Esophagus muscularis mucosa (tissue), 4 donors: ENCODE measurements at places on chromosomes 12 and 14. TPM values are rescaled to one million over a fixed set of nuclear protein-coding genes. Genes with fewer than 3 reads are reported as not detected.

DNA sequence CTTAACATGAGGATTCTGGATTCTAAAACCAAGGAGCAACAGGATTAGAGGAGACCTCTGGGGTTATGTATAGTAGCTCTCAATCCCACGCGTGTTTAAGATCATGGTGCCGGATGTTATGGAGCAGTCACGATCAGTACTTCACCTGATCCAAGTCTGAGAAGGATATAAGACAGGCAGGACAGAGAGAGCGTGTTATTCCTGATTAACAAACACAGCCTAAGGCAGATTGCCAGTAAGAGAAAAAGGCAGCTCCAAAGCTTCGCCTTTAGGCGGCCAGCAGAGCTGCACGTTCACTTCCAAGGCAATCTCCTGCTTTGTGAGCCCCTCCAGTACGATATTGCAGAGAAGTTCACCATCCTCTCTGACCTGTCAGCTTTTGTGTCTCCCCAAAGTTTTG is 5.5 kb downstream of the SETD3 start:
- no peaks in the 10 kb centered on the region for H3K27me3 ChIP-seq
- peaks cover 44% of the 10 kb centered on the region for H3K4me1 ChIP-seq
- peak overlapping the region; percentile 34 for H3K27ac ChIP-seq
- no peak overlapping the region for H3K4me3 ChIP-seq
- H3K36me3 ChIP-seq = no peaks in the 10 kb centered on the region

DNA sequence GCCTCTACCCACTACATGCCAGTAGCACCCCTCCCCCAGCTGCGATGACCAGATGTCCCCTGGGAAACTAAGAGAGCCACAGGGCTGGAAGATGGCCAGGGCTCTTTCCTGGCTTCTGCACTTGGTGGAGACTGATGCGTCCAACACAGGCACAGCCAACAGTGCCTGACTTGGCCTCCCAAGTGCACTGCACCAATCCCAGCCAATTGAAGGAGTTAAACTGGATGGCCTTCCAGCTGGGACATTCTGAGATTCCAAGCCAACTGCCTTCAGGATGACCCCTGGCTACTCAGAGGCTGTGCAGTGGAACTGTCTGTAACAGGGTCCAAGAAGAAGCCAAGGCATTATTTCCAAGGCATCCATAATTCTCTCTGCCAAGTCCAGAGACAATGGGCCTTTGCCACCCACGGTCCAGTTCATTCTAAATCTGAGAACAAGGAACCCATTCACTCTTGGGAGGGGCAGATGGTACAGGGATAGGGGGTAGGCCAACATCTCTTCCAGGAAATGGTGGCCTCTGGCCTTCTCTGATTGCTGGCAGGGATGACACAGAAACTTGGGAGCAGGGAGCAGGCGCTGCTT is 35.2 kb downstream of the PRIMA1 start:
- no peaks in the 10 kb centered on the region for H3K36me3 ChIP-seq
- peaks cover 50% of the 10 kb centered on the region for H3K4me1 ChIP-seq
- DNase-seq = no peak
- H3K4me3 ChIP-seq = no peak overlapping the region
- H3K27me3 ChIP-seq = no peaks in the 10 kb centered on the region
- peak overlapping the region; percentile 49 for H3K27ac ChIP-seq

- H3K4me3 ChIP-seq = no peak overlapping the region
- no peak overlapping the region for H3K27ac ChIP-seq
- H3K27me3 ChIP-seq = no peaks in the 10 kb centered on the region
- H3K4me1 ChIP-seq = no peaks in the 10 kb centered on the region
- DNase-seq = no peak
Observed at GRCh38 chr12:108928695-108929094, 48.8 kb downstream of the DAO start.

DNA sequence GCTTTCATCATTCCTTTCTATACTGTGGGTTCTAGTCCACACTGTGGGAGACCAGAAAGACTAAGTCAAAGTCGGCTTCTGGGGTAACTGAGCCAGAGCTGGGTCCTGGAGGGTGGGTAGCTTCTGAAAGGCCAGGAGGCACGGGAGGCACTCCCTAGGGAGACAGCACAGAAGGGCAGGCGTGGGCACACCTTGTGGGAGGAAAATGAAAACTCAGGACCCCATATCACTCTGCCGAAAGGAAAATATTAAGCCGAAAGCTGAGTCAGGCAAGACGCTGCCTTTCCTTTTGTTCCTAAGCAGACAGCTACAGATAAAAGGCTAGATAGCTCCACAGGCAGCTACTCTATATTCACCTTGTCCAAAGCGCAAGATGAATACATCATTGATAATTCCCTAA is 20.7 kb downstream of the ANO2 start:
- H3K4me1 ChIP-seq = no peaks in the 10 kb centered on the region
- H3K36me3 ChIP-seq = no peaks in the 10 kb centered on the region
- H3K27ac ChIP-seq = no peak overlapping the region
- DNase-seq = no peak

DNA sequence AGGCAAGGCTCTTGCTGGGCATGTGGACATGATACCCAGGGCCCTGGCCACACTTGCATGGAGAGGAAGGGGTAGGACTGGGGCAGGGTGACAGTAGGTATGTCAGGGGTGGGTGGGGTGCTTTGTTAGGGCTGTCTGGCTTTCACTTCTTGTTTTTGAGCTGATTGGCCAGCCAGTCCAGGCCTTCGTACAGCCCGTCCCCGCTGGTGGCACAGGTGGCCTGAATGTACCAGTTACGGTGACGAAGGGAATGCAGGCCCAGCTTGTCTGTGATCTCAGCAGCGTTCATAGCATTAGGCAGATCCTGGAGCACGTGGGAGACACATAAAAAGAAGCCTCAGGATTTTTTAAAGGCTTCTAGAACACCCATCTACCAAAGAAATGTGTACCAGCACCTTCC is 13.5 kb upstream of the FKBP11 start:
- no peak overlapping the region for H3K4me3 ChIP-seq
- H3K27ac ChIP-seq = no peak overlapping the region
- no peaks in the 10 kb centered on the region for H3K4me1 ChIP-seq
- DNase-seq = no peak
- H3K36me3 ChIP-seq = peaks cover 84% of the 10 kb centered on the region

- no peak for DNase-seq
- no peak overlapping the region for H3K4me3 ChIP-seq
- H3K4me1 ChIP-seq = no peaks in the 10 kb centered on the region
- no peaks in the 10 kb centered on the region for H3K36me3 ChIP-seq
- H3K27ac ChIP-seq = no peak overlapping the region
Observed at GRCh38 chr12:47391566-47391965, 311.8 kb upstream of the AMIGO2 start.

DNA sequence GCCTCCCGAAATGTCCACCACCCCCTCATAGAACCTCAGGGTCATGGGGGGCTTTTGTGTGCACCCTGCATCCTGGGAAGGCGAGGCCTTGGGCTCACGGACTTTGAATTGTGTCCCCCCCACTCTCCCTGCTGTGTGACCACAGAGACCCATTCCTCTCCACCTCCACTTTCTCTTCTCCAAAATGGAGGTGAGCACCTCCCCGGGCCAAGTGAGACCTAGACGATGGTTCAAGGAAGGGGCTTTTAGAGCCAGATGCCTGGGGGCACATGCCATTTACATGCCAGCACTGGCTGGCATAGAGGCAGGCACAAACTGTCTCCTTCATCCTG is 33.5 kb downstream of the CYP46A1 start:
- H3K36me3 ChIP-seq = no peaks in the 10 kb centered on the region
- no peaks in the 10 kb centered on the region for H3K27me3 ChIP-seq
- DNase-seq = peak; percentile 78
- H3K4me1 ChIP-seq = no peaks in the 10 kb centered on the region
- H3K4me3 ChIP-seq = no peak overlapping the region

KRT5 gene
- total RNA-seq = 1.2 TPM
